ENCODE measurements at places on chromosomes 16 and 17.

DNA sequence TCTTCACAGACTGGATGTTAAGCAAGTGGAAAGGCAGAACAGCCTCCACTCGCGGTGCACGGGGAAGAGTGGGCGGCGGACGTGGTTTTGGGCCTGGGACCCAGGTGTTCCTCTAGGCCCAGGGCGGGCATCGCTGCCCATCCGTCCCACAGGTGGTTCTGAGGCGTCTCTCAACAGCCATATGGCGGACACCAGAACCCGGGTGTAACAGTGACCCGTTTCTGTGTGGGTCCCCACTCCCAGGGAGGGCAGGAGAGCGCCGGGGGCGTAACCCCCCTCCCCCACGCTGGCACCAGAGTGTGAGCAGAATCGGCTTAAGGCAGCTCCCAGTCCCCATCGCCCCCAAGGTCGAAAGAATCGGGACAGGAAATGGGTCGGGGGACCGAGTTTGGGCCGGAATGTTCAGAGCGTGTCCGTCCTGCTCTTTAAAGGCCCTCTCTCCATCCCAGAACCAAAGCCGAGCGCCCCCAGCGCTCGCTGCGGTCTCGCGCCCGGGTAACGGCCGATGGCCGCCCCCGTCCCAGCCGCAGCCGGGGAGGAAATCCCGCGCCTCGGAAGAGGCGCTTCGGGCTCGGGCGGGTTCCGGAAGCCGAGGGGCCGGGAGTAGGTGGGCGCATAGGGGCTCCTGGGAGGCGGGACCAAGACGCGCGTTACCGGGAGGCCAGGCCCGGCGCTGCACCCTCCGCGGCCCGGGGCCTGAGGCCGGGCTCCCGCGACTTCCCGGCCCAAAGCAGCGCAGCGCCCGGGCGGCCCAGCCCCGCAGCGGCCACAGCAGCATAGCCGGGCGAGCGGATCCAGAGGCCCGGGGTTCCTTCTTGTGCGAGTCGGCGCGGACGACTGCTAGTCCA is at the start of gene TK2:
TK2 (minus strand) TSS at position 839 of the 848 bp plus-strand sequence; CDS start at position 778, 61 bp downstream.
- no peak for DNase-seq

DNA sequence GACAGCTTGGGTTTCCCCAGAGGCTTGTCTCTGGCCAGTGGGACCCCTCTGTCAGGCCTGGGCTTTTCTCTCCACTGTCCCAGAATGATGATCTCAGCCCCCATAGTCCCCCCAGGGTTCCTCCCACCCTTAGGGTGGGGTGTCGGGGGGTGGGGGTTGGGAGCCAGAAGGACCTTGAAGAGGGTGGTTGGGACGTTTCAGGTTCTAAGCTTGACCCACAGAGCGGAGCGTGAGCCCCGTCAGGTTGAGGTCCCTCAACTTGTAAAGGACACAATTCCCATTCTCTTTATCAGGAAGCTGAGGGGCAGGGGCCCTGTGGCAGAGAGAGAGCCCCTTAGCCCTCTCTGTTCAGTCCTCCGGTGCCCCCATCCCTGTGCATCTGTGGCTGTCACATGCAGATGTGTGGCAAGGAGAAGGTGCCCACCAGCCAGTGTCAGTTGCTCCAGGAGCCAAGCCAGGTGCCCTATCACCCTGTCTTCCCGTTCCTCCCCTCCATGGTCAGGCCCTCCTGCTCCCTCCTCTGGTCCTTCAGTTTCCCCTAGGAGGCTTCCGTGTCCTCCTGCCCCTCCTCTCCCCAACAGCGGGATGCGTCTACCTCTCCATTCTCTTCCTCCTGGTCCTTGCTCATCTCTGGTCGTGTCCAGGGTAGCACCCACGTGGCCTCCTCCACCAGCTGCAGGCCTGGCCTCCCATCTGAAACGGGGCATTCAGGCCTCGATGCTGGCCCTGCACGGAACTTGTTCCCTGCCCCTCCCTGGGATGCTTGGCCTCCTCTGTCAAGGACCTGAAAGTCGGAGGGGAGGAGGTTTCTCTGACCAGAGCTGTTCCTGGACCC is 1.5 kb upstream of the NTN3 start:
- DNase-seq: no peak

DNA sequence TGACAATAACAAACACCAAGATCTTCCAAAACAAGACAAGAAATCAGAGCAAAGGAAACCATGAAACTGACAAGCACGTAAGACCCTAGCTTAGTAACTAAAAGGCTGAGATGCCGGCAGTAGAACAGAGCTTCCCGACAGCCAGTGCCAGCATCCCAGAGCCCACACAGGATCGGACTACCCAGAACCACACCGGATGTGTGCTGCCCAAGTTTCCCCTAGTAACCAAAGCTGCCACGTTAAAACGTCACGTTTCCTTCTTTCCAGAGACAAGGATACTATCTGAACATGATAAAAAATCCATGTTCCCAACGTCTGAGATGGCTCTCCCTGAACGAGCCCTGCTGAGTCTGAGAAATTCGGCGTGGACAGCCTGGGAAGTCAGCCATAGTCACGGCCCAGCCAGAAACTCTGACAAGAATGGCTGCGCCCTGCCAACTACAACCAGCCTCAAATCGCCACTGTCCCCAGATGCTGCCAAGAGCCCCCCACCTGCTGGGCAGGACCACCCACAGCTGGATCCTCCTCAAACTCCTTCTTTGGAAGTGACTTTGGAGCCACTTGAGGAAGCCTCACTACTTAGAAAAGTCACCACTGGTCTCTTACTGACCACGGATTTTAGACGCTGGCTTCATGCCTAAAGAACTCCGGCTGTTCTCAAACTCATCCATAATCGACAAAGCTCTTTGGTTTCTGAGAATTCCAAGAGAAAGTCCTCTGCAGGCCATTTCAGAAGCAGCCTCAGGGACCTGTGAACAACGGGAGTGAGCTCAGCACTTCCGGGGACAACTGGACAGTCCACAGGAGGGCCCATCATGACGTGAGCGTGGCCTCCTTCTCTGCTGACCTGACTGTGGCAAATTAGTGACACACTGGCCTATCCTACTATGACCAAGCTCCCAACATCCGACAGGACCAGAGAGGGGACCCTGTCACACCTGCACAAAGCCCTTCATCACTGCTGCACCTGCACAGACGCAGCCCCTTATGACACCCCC is 16.7 kb downstream of the CCDC57 start:
- no peak for DNase-seq

DNA sequence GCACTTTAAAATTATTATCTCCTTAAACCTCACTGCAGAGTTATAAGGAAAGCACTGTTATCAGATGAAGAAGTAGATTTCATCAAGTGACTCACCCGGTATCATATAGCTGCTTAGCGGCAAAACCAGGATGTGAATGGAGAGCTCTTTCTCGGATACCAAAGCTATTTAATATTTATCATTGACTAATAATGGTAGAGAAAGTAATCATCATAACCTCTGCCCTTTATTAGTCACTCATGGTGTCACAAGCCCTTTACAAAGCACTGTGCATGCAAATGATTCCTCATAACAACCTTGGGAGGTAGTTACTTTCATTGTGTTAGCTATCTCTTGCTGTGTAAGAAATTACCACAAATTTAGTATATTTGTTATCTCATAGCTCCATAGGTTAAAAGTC is 592.9 kb downstream of the MAF start:
- no peak for DNase-seq

- DNase-seq: no peak
These were observed 95.4 kb downstream of the SNX11 start for GRCh38 chr17:48202959-48203358.

All from NCI-H2081 treated with DMSO at 0.1 percent for 48 hours (cell line).